ENCODE measurements at places on chromosomes 5 and 9.
A peak's percentile ranks its signal among the peaks of the same experiment; 100 is the strongest.

GRCh38 chr9:91119142-91119541 is 242.6 kb downstream of the AUH start:
- peak; percentile 54 for DNase-seq

DNA sequence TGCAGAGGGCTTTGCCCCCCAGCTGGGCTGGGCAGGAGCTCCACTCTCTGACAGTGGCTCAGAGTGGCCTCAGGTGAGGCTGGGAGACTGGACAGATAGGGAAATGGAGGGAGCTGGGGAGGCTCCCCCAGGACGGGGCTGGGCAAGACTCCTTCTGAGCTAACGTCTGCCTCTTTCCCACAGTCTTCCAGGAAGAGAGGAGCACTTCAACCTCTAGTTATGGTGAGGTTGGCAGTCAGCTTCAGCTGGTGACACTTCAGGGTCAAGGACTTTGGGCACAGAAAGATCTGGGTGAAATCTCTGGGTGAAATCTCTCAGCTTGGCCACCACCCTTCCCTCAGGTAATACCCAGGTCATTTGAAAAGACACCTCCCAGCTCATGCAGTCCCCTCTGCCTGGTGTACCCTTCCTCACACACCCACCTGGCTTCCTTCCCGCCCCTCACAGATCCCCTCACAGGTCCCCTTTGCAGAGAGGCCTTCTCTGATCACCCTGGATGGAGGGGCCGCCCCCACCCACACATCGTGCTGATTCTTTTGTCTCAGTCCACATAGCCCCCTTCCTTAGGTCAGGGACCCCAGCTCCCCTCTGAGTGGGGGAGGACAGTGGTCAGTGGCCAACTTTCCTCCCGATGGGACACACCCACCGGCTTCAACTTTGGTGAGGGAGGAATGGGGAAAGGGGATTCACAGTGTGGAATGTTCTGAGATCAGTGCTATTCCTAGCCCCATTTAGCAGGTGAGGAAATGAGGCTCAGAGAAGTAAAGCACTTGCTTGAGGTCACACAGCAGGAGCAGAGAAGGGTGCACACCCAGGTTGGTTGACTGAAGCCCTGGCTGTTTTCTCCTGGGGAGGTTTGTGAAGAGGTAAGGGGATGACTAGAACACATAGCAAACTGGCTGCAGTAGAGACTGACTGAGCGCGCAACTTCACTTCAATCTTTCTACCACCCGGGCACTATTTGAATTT is 15.8 kb upstream of the NEURL1B start:
- DNase-seq: no peak

DNA sequence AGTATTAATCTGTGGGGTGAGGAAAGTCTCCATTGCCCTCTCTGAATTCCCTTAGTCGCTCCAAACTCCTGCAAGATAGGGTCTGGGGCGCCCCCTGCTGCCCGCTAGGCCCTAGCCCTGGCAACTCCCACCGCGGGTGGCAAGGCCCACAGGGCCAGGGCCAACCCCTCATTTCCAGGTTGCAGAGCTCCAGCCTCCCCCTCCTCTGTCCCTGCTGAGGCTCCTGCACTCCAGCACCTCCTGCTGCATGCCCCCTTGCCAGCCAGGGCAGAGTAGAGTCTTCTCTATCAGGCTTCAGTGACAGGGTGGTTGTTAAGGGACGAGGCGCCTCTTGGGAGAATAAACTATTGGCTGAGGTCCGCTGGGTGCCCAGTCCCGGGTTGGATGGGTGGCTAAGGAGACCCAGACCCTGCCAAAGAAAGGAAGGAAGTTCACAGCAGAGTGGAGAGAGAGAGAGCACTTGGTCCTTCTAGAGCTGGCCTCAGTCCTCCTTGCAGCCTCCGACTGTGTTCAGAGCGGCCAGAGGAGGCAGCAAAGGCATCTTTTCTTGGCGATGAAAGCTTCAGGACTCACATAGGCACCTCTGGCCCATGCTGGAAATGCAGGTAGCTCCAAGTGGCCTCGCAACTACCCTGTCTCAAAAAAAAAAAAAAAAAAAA is 45.6 kb downstream of the SAR1B start:
- peak; percentile 81 for DNase-seq

GRCh38 chr5:160230686-160231527 is 1.6 kb downstream of the FABP6 start:
- DNase-seq: peak; percentile 75

Measured in renal cortical epithelial cell (primary cell).